ENCODE measurements at places on chromosomes 12 and 14. TPM values are rescaled to one million over a fixed set of nuclear protein-coding genes. Genes with fewer than 3 reads are reported as not detected.

CIROP gene
- not detected for total RNA-seq

AQP6 gene
- not detected for total RNA-seq

DNA sequence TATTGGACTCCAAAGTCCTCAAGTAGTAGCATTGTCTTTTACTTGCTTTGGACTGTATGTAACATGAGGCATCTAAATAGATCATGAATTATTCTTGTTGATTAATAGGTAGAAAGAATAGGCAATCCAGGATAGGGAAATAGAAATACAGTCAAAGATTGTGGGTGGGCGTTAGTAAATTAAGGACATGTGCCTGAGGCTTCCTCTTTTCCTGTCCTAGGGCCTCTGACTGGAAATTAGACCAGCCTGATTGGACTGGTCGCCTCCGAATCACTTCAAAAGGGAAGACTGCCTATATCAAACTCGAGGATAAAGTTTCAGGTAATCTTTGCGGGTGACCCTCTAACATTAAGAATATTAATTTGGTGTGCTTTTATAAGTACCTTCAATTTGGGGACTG, 7.6 kb downstream of the NECAP1 start:
- no peak for DNase-seq

GRCh38 chr14:64880221-64881121, 764 bp upstream of the SPTB start:
- no peak for DNase-seq

GRCh38 chr12:93121729-93122488, 192.8 kb upstream of the EEA1 start:
- peak; percentile 71 for DNase-seq

Measured in fibroblast of the aortic adventitia (primary cell).